SK-N-SH (cell line): ENCODE measurements at places on chromosomes 1 and 21.

DNA sequence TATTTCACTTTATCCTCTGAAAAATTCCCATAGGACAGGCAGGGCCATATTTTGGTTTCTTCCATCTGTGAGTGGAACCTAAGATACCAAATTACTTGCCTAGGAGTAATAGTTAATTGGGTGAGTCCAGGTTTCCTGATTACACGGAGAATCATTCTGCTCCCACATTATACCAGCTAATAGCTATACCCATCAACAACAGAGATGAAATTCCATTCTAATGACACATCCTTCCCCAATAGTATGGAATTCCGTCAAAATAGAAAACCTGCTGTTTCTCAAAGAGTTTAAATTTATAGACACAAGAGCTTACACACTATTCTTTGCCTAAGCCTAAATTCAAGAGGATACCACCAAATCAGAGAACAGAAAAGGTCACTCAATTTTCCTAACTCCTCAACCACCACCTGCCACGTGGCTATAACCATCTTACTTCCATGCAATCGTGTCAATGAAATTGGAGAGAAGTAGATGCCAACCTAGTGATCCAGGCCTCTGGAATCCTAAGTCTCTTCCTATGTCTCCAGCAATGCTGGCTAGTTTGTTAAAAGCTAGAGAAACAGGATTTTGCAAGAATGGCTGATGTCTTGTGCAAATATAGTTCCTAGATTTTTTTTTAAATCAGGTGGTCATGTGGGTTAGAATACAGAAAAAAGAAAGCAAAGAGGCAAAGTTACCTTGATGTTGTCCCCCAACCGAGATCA lies 6.2 kb downstream of the PPT1 start:
- DNase-seq = no peak

GRCh38 chr1:2540816-2541492 lies 10.9 kb upstream of the HES5 start:
- DNase-seq = peak; percentile 60

- DNase-seq = no peak
Observed at GRCh38 chr1:63662056-63662836, 69.0 kb downstream of the PGM1 start.

- no peak for DNase-seq
Observed at GRCh38 chr1:174809755-174810280, 189.9 kb upstream of the CACYBP start.

DNA sequence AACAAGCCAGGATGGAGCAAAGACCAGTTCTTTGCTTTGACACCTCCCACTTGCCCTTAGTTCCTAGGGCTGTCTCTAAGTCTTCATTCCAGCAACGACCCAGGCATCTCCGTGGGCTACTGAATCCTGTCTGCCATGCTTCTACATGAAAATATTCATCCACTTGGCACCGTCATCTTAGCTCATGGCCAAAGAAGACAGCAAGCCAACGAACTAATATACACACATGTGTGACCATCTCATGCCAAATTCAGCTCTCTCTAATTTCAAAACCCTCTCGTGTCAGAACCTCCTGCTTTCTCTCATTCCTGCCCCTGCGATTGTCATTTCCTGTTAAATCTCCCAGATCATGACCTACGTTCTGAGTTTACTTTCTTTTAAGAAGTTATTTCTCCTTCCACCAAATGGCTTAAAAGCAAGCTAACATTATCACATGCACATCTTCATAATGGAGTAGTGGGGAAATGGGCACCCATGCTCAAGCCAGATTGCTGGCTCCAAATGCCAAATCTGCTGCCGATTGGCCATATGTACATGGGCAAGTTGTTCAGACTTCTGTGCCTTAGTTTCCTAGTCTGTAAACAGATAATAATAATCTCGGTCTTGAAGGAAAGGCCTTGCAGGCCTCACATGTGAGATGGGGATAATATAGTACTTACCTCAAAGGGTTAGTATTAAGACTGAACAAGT lies 373.4 kb downstream of the USH2A start:
- no peak for DNase-seq

DNA sequence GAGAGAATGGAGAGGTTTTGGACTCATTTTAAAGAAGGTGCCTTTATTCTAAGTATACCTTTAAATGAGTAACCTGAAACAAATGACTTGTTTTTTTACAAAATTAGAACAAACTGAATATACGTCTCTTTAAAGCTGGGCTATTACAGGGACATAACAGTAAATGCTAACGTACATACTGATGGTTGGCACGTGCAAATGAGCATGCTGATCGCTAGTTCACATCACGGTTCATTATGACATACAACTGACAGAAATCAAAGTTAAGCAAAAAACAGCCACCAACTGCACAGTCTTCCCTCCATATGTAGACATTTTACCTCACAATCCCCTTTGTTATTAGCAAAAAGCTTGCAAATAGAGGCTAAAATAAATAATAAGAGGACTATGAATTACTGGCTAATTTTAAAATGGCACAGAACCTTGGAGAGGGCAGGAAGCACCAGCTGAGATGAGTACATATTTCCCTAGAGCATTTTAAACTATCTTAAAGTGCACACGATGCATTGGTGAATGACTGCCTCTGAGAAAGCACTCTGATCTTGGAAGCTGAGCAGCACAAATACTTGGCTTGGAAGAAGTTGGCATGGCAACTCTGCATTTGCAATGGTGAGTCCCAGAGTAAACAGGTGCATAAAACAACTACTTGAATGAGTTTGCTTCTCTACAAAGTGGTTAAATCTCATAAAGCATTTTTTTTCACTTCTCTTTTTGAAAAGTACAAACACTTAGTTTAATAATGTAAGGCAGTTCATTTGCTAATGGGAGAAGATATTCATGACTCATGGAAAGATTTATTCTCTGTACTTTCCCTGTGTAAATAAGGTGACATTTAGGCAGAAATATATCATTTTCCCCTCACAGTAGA lies 204.7 kb downstream of the LHX8 start:
- no peak for DNase-seq

DNA sequence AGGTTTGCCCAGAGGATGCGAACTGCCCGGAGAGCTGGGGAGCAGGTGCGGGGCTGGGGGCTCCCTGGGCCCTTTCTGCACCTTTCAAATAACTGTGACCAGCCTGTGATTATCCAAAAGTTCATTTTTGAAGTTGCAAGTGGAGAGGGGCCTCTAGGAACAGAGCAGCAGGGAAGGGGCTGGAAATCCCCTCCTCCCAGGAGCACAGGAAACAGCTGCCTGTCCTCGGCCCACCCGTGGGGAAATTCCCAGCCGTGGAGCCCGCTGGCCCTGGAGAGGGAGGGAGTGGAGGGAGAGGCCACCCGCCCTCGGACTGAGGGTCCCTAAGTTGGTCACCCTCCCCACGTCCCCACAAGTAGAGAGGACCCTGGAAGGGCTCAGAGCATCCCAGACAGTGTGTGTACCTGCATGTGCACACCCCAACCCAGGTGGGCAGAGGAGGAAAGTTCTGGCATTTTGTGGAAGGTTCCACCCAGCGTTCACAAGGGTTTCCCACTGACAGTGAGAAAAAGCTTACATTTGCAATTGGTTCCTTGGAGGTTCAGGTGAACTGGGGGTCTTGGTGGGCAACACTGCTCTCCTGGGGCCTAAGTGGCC lies 1.2 kb upstream of the TNFRSF4 start:
- no peak for DNase-seq

DNA sequence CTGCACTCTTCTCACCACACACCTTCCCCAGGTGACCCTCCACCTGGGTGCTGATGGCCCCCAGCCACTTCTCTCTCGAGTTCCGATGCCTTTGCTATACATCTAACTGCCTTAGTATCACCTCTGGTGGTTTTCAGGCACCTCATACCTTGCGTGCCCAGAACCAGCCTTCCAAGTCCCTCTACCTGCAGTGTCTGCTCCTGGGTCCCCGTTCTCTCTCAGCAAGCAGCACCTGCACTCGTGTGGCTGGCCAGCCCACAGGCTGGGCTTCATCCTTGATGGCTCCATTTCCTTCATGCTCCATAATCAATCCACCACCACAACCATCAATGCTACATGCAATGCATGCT lies 49.2 kb upstream of the EDN2 start:
- DNase-seq = no peak

DNA sequence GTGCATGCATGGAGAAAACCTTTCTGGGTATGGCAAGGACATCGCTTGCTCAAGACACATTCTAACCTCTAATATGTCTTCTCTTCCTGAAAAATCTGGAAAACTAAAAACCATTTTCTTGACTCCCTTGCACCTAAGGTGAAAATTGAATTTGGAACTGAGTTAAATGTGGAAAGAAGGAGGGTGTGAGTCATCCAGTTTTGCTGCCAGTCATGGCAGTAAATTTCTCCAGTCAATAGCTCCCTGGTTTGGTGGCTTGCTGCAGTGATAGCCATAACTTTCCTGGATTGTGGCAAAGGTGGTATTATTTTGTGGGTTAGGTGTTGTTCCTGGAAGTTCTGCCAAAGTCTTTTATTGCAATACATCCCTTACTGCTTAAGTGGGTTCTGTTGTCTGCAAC lies 2.5 kb downstream of the ZCCHC17 start:
- no peak for DNase-seq

DNA sequence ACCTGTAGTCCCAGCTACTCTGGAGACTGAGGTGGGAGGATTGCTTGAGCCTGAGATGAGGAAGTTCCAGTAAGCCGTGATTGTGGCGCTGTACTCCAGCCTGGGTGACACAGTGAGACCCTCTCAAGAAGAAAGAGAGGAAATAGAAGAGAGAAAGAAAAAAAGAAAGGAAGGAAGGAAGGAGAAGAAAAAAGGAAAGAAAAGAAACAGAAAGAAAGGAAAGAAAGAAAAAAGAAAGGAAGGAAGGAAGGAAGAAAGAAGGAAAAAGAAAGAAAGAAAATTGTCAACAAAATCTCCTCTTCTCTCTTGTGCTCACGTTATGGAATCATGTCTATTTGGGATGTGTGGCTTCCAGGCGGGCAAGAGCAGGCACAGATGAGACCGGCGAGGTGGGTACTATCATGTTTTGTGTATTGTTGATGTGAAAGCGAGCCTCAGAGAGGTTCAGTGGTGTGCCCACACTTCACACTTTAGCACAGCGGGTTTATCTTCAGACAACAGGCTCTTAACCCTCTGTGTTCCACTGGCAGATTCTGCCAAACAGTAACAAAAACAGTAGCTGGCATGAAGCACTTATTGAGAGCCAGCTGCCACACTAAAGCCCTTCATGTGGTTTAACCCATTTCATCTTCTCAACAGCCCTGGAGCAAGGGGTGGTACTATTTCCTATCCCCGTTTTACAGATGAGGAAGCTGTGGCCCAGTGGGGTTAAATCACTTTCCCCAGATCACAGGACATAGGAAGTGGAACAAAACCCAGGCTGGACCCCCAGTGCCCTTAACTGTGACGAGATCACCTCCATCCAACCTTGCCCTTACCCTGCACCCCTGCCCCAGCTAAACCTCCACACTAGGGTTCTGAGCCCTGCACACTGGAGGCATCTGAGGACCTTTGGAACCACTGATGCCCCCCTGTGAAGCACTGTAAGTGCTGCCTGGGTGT lies 94.7 kb upstream of the TARDBP start:
- no peak for DNase-seq

GRCh38 chr21:22476726-22477646 lies 1478.8 kb downstream of the NCAM2 start:
- no peak for DNase-seq

- DNase-seq = no peak
Observed at GRCh38 chr1:200437556-200438203, 27.8 kb upstream of the ZNF281 start.

DNA sequence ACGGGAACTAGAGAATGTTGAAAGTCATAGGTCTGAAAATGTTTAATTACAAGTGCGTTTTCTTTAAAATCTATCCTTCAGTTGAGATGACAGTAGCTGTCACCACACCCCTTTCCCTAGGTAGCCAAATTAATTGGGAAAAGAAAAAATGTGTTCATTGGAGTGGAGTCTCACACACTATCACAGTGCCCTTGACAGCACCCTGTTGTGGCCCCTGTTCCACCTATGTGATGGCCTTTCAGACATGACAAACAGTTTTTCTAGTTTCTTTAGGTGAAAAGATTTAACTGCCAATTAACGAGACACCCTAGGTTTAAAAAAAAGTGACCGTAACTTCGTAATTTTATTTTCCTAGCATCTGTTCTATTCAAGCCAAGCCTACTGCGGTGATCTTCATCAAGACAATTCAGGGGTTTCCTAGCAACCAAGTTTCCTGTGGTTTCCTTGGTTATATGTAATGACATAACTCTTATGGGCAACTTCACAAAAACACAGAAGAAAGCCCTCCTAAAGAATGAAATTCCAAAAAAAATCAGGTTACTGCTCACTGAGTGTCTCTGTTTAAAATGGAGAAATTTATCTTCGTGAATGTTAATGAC lies 298.3 kb downstream of the PDE4B start:
- DNase-seq = no peak
